ENCODE measurements at places on chromosomes 3 and 15.

DNA sequence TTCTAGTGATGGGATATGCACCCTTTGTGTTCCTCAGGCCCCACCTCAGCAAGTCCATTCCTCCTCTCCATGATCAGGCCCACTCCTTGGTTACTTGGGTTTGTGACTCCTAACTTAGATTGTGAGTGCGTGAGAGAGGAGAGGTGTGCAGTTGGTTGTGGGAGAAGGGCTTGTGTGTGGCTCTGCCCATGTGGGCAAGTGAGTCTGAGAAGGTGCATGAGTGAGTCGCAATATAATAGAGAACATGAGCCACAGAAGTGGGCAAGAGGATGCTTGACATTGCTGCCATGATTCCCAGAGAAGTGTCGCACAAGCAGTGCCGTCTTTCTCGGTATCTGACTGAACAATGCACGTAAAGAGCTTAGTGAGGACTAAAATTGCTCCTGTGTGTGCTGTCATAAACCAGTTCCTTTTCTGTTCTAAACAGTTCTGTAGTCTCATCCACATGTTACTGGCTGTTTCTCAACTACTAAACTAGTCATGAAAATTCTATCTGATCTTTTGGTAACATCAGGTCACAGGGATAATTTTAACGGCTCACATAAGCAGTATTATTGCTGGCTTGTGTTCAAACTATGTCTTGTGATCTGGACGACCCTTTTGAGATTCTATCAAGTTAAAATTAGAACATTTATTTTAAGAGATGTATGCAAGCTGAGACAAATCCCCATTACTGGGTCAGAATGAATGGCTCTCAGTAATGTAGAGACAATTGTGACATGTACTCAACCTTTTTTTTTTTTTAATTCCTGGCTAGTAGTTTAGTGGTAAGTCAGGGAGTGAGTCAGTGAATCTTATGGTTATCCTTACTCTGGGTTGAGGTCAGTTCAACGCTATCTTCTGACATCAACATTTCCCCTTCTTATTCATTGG, 25.6 kb downstream of the GYG1 start:
- no peaks in the 10 kb centered on the region for H3K27me3 ChIP-seq
- H3K36me3 ChIP-seq = peaks cover 28% of the 10 kb centered on the region
- no peak overlapping the region for H3K4me3 ChIP-seq

DNA sequence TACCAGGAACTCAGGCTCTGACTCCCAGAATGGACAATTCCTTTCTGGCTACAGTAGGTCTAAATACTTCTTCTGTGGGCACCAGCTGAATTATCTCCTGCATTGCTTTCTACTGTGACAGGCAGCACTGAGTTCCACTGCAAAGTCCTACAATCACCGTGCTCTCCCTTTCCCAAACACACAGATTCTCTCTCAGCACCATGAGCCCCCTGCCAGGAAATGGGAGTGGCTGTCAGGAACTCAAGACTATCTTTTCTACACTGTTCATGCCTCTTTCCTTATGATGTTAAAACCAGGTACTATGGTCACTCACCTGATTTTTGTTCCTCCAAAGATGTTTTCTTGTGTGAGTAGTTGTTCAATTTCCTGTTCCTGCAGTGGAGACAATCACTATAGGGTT, 383.4 kb downstream of the EPHA6 start:
- H3K27ac ChIP-seq = no peak overlapping the region
- no peak for DNase-seq
- H3K4me3 ChIP-seq = no peak overlapping the region
- no peaks in the 10 kb centered on the region for H3K27me3 ChIP-seq
- no peaks in the 10 kb centered on the region for H3K36me3 ChIP-seq
- H3K4me1 ChIP-seq = no peaks in the 10 kb centered on the region

DNA sequence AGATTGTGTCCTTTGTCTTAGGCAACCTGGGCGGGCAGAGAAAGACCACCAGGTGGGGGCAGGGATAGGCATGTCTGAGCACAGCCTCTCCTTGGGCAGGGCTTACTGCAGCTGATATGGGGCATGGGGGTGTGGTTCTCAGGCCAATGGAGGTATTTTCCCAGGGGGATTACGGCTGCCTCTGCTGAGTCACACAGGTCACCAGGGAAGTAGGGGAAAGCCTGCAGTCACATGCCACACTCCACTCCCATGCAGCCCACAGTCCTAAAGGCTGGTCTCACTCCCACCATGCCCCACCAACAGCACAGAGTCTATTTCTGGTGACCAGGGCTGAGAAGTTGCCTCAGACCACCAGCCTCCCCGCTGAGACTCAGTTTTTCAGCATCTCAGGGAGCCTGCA, 466.4 kb downstream of the DIPK2A start:
- no peak overlapping the region for H3K4me3 ChIP-seq
- no peaks in the 10 kb centered on the region for H3K4me1 ChIP-seq
- no peak overlapping the region for H3K27ac ChIP-seq
- DNase-seq = no peak
- no peaks in the 10 kb centered on the region for H3K27me3 ChIP-seq

DNA sequence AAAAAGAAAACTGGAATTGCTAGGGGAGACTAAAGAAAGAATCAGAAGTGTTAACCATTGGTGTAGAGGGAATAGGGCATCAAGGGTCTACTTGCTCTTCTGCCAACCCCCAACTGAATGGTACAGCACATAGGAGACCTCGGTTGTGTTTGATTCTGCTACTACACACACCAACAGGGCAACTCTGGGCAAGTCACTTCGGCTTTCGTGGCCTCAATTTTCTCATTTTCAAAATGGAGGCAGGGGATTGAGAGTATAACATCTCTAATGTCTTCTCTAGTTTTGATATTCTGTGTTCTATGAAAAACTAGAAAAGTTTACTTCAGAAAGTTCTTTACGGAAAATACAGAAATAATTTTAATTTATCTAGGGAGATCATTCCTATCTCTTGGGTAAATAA, 120.3 kb upstream of the PHLDB2 start:
- H3K27ac ChIP-seq = peak overlapping the region; percentile 76
- no peak overlapping the region for H3K4me3 ChIP-seq

GRCh38 chr3:117567382-117567781, 857.8 kb downstream of the TUSC7 start:
- no peak overlapping the region for H3K4me3 ChIP-seq
- H3K27ac ChIP-seq = no peak overlapping the region
- H3K36me3 ChIP-seq = no peaks in the 10 kb centered on the region
- no peak for DNase-seq

- no peak for DNase-seq
- no peak overlapping the region for H3K4me3 ChIP-seq
- H3K27ac ChIP-seq = no peak overlapping the region
- no peaks in the 10 kb centered on the region for H3K36me3 ChIP-seq
- H3K27me3 ChIP-seq = no peaks in the 10 kb centered on the region
Measured at GRCh38 chr3:19945534-19945933, 1.4 kb upstream of the RAB5A start.

- peak overlapping the region; percentile 62 for H3K27ac ChIP-seq
- H3K4me3 ChIP-seq = peak overlapping the region; percentile 64
- no peaks in the 10 kb centered on the region for H3K36me3 ChIP-seq
- H3K27me3 ChIP-seq = peaks cover 42% of the 10 kb centered on the region
- no peak for DNase-seq
- no peaks in the 10 kb centered on the region for H3K4me1 ChIP-seq
Measured at GRCh38 chr3:14810070-14810791, 8.5 kb upstream of the FGD5 start.

- H3K4me3 ChIP-seq = peak overlapping the region; percentile 34
- no peaks in the 10 kb centered on the region for H3K27me3 ChIP-seq
Measured at GRCh38 chr3:40780291-40780924, 255.6 kb downstream of the ZNF621 start.

DNA sequence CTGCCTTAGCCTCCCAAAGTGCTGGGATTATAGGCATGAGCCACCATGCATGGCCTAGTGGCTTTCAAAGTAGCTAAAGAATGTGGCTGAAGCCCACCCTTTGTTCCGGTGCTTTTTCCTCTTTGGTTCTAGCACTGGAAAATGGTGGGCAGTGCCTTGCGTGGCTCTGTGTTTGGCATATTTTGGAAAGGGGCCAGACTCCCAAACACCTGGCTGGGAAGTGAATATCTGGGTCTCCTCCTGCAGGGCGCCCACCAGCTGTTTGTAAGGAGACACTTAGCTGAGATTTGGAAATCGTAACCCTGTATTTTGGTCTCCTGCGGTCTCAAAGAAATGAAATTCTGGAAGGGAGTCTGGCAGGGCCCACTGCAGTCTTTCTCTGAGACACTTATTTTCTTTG, 336.4 kb downstream of the IL20RB start:
- no peaks in the 10 kb centered on the region for H3K27me3 ChIP-seq
- no peaks in the 10 kb centered on the region for H3K36me3 ChIP-seq
- DNase-seq = no peak

DNA sequence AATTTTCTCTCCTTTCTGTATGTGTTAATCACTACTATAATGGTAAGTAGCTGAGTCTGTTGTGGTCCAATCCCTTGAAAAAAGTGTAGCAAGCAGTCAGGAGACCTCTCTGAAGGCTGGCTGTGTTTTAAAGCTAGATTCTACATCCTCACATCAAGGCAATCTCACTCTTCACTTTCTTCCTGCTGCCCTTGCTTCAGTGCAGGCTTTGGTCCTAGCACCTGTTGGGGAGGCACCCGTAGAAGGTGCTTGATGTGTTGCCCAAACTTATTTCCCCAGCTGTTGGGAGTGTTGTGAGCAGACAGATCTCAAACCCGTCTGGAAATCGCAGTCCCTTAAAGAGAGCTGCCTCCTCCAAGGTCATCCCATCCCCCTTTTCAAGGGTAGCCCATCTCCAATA, 8.6 kb downstream of the FRMD4B start:
- H3K4me1 ChIP-seq = no peaks in the 10 kb centered on the region
- no peak overlapping the region for H3K27ac ChIP-seq
- H3K4me3 ChIP-seq = no peak overlapping the region
- no peaks in the 10 kb centered on the region for H3K36me3 ChIP-seq

DNA sequence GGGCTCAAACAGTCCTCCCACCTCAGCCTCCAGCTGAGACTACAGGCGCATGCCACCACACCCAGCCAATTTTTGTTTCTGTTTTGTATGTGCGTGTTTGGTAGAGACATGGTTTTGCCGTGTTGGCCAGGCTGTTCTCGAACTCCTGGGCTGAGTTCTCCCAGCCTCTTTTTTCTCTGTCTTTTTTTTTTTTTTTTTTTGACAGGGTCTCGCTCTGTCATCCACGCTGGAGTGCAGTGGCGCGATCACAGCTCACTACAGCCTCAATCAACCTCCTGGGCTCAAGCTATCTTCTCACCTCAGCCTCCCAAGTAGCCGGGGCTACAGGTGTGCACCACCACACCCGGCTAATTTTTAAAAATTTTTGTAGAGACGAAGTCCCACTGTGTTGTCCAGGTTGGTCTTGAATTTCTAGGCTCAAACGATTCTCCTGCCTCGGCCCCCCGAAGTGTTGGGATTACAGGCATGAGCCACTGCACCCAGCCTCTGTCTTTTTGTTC, 867 bp upstream of the DCAF1 start:
- peak overlapping the region; percentile 99 for H3K27ac ChIP-seq
- no peaks in the 10 kb centered on the region for H3K27me3 ChIP-seq
- no peak for DNase-seq
- H3K36me3 ChIP-seq = peaks cover 10% of the 10 kb centered on the region
- peaks cover 10% of the 10 kb centered on the region for H3K4me1 ChIP-seq

DNA sequence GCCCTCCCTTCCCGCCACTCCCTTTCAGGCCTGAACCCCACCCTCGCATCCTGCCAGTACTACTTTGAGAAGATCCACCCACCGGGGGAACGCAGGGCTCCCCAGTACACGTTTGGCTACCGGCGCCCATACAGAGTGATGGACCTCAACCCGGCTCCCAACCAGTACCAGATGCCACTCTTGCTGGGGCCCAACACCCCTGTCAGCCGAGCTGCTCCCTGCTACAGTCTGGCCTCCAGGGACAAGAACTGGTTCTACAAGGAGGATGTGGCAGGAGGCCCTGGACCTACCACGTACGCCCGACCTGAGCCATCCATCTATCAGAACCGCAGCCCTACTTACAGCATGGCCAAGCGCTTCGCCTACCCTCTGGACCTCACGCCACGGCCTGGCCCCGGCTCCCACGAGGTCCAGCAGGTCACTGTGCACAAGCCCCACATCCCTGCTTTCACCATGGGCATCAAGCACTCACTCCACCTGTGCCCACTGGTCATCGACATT, 14.4 kb upstream of the CSPG4 start:
- no peak overlapping the region for H3K4me3 ChIP-seq
- no peak overlapping the region for H3K27ac ChIP-seq
- DNase-seq = peak; percentile 57
- H3K36me3 ChIP-seq = no peaks in the 10 kb centered on the region
- H3K4me1 ChIP-seq = peaks cover 13% of the 10 kb centered on the region
- no peaks in the 10 kb centered on the region for H3K27me3 ChIP-seq

- no peak for DNase-seq
- no peaks in the 10 kb centered on the region for H3K27me3 ChIP-seq
- peak overlapping the region; percentile 45 for H3K27ac ChIP-seq
- H3K4me1 ChIP-seq = peaks cover 16% of the 10 kb centered on the region
Measured at GRCh38 chr15:81184188-81184587, 12.5 kb upstream of the IL16 start.

GRCh38 chr15:73633111-73633990, at the start of gene NPTN:
NPTN (minus strand) TSS chr15:73633389; CDS start chr15:73633215, 174 bp downstream.
- DNase-seq = peak; percentile 99
- peak within 1 kb of the TSS; percentile 100 for H3K27ac ChIP-seq
- H3K27me3 ChIP-seq = no peaks in the 10 kb centered on the region
- peak within 1 kb of the TSS; percentile 92 for H3K4me3 ChIP-seq

Measured in tibial artery (tissue), 4 donors.